ENCODE measurements at places on chromosomes 4 and X.

DNA sequence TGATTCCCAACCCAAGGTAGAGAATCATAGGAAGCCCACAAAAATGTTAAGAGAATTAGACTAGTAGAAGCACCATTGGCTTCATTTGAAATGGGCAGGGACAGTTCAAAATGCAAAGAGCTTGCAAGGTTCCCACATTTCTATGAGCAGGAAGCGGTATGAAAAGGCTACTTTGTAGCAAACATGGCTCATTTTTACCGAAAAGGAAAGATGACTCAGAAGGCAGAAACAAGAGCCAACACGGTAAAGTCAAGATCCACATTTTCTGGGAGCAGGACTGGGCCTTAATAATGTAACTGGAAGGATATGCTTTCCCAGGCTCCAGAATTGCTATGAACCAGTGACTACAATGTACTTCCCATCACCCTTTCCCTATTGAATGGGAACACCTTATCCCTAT lies 89.5 kb downstream of the GLRA3 start:
- DNase-seq: no peak

GRCh38 chr4:53573696-53574095 lies 17.6 kb downstream of the LNX1 start:
- peak; percentile 6 for DNase-seq

- no peak for DNase-seq
Observed at GRCh38 chrX:8044947-8045346, 117.7 kb upstream of the PNPLA4 start.

DNA sequence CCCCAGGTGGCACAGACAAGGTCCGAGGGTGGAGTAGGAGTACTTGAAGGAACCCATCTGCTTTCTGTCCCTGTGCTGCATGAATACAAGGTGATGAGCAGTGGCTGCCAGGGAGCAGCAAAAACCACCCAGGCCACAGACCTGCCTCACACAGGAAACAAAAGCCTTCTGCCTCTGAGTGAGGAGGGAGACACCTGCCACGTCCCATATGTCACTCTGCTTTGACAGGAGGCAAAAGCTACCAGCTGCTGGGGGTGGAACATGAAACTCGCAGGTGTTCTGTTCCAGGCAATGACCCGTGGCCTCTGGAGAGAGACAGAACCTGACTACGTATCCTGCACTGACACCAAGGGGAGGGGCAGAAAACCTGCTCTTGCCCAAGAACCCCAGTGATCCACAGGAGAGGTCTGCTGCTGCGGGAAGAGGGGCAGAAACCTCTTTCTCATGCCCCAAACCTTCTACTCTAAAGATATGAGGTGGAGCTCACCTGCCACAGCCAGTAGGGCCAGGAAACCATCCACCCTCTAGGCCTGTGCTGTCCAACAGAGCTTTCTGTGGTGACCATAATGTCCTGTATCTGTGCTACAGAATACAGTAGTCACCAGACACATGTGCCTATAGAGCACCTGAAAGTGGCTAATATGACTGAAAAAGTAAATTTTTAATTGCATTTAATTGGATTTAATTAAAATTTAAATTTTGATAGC lies 172.9 kb downstream of the PRDM5 start:
- DNase-seq: no peak

- DNase-seq: no peak
Observed at GRCh38 chr4:150079081-150079581, 886 bp downstream of the DCLK2 start.

GRCh38 chr4:38026158-38026740 lies 66.1 kb downstream of the PTTG2 start:
- no peak for DNase-seq

DNA sequence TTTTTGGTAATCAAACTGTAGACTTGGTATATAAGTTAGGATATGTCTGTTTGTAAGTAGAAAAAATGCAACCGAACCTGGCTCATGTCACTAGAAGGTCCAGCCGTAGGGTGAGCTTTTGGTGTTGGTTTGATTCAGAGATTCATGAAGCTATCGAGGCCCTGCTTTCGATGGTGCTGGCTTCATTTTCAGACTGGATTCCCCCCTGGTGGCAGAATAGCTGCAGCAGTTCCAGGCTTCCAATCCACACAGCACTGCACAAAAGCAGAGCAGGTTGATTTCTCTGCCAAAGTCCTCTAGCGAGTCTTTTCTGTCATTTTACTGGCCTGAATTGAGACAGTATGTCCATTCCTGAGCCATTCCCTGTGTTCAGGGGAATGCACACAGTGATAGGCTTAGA lies 33.1 kb downstream of the PDK3 start:
- no peak for DNase-seq

DNA sequence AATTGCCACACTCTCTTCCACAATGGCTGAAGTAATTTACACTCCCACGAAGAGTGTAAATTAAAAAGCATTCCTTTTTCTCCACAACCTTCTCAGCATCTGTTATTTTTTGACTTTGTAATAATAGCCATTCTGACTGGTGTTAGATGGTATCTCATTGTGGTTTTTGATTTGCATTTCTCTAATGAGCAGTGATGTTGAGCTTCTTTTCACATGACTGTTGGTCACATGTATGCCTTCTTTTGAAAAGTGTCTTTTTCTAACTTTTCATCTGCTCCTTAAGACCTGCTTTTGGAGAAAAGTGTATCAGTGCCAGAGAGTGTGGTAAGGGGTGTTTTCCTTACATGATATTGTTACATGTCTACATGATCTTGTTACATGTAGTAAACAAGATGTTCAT lies 25.7 kb downstream of the GUCY1A1 start:
- DNase-seq: no peak

- DNase-seq: no peak
Observed at GRCh38 chrX:130884627-130885026, 18.4 kb downstream of the ENOX2 start.
